ENCODE measurements at places on chromosomes 7 and 10. TPM values are rescaled to one million over a fixed set of nuclear protein-coding genes. Genes with fewer than 3 reads are reported as not detected.

GRCh38 chr10:14700546-14700945 is 74.2 kb downstream of the FAM107B start:
- no peak for DNase-seq

GRCh38 chr10:42929993-42930392 is 146.9 kb upstream of the RET start:
- DNase-seq: no peak

DNA sequence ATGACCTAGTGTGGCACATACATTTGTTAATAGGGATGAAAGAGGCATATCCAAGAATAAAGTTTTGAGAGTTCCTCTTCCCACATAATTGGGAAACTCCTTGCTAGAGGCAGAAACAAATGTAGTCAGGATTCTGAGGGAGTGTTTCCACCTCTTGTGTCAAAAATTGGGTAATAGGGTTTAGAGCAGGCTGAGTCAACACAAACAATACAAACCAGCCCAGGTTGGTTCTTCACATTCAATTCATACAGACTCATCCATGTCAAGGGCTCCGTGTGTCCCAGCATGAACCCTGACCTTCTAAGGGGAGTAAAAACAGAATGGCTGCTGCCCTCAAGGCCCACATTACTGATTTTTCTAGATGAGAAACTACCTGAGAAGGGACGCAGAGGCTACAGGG is 75.3 kb downstream of the GLI3 start:
- peak; percentile 15 for DNase-seq

ARMC3 gene
- not detected for total RNA-seq

DNA sequence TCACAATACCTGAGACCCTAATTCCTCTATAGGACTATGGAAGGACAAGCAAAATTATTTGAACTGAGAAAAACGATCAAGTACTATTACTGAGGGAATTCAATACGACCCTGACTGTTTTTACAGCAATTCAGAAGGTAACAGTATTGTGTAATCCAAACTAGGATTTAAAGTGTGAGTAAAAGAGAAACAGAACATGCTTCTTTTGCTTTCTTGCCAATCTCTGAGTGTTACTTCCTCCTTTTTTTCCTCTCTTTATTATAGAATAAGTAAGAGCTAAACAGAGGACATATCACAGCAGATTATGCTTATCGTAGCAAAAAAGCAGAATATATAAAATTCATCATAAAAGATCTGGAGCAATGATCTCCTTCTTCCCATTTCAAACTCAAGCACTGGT is 292.1 kb downstream of the THSD7A start:
- DNase-seq: no peak

GRCh38 chr10:97261656-97262055 is 30.8 kb downstream of the ARHGAP19 start:
- no peak for DNase-seq

SRRM3 gene
- total RNA-seq: 1.4 TPM

DNA sequence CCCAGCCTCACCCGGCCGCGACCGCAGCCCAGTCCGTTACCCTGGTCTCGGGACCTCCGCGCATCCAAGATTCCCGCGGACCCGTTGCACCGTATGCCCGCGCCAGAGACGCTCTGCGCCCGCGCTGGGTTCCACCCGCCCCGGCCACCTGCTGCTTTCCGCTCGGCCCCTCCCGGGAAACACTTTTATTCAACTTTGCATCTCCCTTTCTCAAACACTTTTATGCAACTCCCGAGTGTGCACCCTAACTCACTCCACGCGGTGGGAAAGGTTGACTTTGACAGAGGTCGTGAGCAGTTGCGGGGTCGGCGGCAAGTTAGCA is at the start of gene ODAD2:
Gene ODAD2, minus strand, starts transcription at position 126 of the 322 bp plus-strand sequence. CDS start 3,937 bp downstream, outside the sequence.
- no peak for DNase-seq

- no peak for DNase-seq
These were observed 73.0 kb downstream of the COL26A1 start for GRCh38 chr7:101435461-101436220.

DNA sequence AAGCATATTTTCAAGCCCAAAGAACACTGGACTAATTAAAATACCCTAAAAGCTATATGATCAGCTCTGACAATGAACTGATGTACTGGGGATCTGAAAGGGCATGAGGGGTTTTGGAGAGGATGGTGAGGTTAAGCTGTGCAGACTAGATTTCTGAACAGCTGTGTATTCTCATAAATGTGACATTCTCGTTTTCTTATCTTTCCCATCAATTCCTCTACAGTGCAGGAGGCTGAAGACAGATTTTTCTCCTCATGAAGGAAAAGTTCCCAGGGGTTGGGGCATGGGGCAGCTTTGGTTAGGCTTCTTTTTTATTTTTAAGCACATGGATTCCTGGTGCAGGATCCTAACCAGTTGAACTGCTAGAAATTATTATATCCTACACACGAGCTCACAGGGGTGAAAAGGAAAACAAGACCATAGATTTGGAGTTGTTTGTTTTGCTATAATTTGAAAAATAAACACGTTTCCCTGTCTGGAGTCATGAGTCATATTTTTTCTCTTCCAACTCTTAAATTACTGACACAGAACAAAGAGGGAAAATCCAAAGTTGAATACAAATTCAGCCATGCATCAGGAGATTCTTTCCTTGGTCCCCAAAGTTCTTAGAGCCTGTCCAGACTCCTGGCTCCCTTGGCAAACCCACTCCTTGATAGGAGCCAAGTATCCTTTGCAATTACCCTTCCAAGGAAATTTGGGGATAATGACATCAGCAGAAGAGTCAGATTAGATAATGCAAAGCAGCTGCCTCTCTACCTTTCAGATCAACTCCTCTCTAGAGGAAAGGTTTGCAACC is 147.7 kb upstream of the NPVF start:
- DNase-seq: no peak

GPR15LG gene
- total RNA-seq: not detected

- no peak for DNase-seq
These were observed 4.7 kb downstream of the CASP2 start for GRCh38 chr7:143292876-143293275.

GRCh38 chr10:84632866-84633265 is 304.5 kb downstream of the CCSER2 start:
- peak; percentile 11 for DNase-seq

- DNase-seq: peak; percentile 53
These were observed 376.9 kb upstream of the MYO3A start for GRCh38 chr10:25557136-25557535.

GRCh38 chr10:48332166-48332870 is 25.8 kb downstream of the MAPK8 start:
- no peak for DNase-seq

GRCh38 chr7:46844486-46844885 is 737.4 kb downstream of the TNS3 start:
- peak; percentile 70 for DNase-seq

GRCh38 chr10:122419016-122419415 is 35.4 kb upstream of the ARMS2 start:
- no peak for DNase-seq

Data from HT1080 (cell line).